Adipose tissue (tissue), 3 donors: ENCODE measurements at places on chromosomes 5 and 9. TPM values are rescaled to one million over a fixed set of nuclear protein-coding genes. Genes with fewer than 3 reads are reported as not detected.

Gene CARD6
- polyA plus RNA-seq: 19.0 TPM

Gene DIPK1B
- 8.7 TPM for polyA plus RNA-seq

Gene RACK1
- polyA plus RNA-seq: 2,647 TPM

Gene IFNA2
- polyA plus RNA-seq: not detected

Gene ESM1
- polyA plus RNA-seq: 0.82 TPM

Gene SH3TC2
- polyA plus RNA-seq: 0.11 TPM

Gene SLC36A2
- 0.15 TPM for polyA plus RNA-seq

Gene TRPM3
- polyA plus RNA-seq: 0.22 TPM

Gene MPDZ
- 24.7 TPM for polyA plus RNA-seq

Gene LCN10
- polyA plus RNA-seq: 28.6 TPM

Gene SGCD
- polyA plus RNA-seq: 2.7 TPM

Gene ORM2
- 3.8 TPM for polyA plus RNA-seq

Gene PCDHGB5
- polyA plus RNA-seq: 2.3 TPM

Gene LCN6
- 48.0 TPM for polyA plus RNA-seq

Gene FGF1
- polyA plus RNA-seq: 2.4 TPM

Gene GKAP1
- polyA plus RNA-seq: 4.3 TPM

Gene GPR151
- polyA plus RNA-seq: not detected

Gene RLN2
- 0.41 TPM for polyA plus RNA-seq

Gene RGMB
- polyA plus RNA-seq: 5.4 TPM

Gene SPTLC1
- polyA plus RNA-seq: 24.1 TPM

Gene INSL6
- polyA plus RNA-seq: not detected

Gene AHRR
- 0.11 TPM for polyA plus RNA-seq

Gene SOHLH1
- polyA plus RNA-seq: not detected

Gene FABP6
- polyA plus RNA-seq: not detected

Gene PCBD2
- 5.1 TPM for polyA plus RNA-seq

Gene CRHBP
- polyA plus RNA-seq: 0.05 TPM

Gene SPINK6
- polyA plus RNA-seq: not detected

Gene NIPAL4
- 0.11 TPM for polyA plus RNA-seq

Gene AGXT2
- polyA plus RNA-seq: not detected

Gene DAB2IP
- polyA plus RNA-seq: 29.9 TPM

Gene HTR4
- polyA plus RNA-seq: not detected

Gene DNAI1
- polyA plus RNA-seq: 0.26 TPM

Gene RANBP17
- polyA plus RNA-seq: 0.85 TPM

Gene MTREX
- polyA plus RNA-seq: 18.0 TPM

Gene SV2C
- polyA plus RNA-seq: 0.05 TPM

Gene C5orf58
- polyA plus RNA-seq: not detected

Gene TSSK1B
- polyA plus RNA-seq: not detected

Gene PKD2L2
- polyA plus RNA-seq: not detected

Gene RNF180
- polyA plus RNA-seq: 2.5 TPM

Gene GTF3C4
- 2.8 TPM for polyA plus RNA-seq

Gene CENPK
- polyA plus RNA-seq: 0.60 TPM

Gene PGM5
- 12.1 TPM for polyA plus RNA-seq

Gene PSMD5
- polyA plus RNA-seq: 14.8 TPM

Gene ISOC1
- 39.8 TPM for polyA plus RNA-seq

Gene FBXW11
- 19.8 TPM for polyA plus RNA-seq

Gene MARCHF11
- polyA plus RNA-seq: not detected

Gene NUTM2G
- polyA plus RNA-seq: not detected

Gene RAB3C
- 0.34 TPM for polyA plus RNA-seq

Gene PCSK5
- 8.8 TPM for polyA plus RNA-seq

Gene CCL21
- 362 TPM for polyA plus RNA-seq

Gene MXD3
- 11.1 TPM for polyA plus RNA-seq

Gene ENG
- 37.9 TPM for polyA plus RNA-seq
